Islet precursor cell (in vitro differentiated cells): ENCODE measurements at places on chromosomes 11 and 22.

GRCh38 chr11:74641289-74641688 is 48.9 kb downstream of the POLD3 start:
- DNase-seq, result peak; percentile 72

DNA sequence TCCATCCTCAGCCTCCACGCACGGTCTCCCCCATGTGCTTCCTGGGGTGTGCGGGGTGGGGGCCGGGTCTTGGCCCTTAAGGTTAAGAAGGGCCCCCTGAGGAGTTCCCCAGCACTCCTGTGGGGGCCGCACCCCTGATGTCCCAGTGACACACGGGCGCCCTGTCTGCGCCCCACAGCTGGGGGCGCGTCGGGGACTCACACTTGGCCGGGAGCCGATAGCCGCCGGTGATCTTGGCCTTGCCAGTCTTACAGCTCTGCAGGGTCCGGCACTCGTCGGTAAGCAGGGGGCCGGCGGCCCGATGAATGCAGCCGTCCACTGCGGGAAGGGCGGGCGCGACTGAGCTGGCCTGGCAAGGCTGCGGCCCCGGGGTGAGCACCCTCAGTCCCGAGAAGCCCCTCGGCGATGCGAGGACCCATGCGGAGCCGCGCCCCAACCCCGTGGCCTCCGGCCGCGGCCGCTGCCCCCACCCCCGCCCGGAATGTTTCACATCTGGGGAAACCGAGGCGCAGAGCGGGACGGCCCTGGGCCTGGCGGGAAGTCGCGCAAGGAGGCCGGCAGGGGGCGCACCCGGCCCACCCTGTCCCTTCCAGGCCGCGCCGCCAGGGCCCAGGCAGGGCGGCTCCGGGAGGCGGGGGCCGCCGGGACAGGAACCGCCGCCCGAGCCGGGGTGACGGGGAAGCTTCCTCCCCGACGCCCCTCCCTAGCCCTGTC is 13.9 kb downstream of the OTUB1 start:
- DNase-seq, result peak; percentile 85

GRCh38 chr11:93659196-93659595 is 2.3 kb upstream of the CEP295 start:
- no peak for DNase-seq

GRCh38 chr11:128324531-128325141 is 262.7 kb downstream of the ETS1 start:
- peak; percentile 54 for DNase-seq

DNA sequence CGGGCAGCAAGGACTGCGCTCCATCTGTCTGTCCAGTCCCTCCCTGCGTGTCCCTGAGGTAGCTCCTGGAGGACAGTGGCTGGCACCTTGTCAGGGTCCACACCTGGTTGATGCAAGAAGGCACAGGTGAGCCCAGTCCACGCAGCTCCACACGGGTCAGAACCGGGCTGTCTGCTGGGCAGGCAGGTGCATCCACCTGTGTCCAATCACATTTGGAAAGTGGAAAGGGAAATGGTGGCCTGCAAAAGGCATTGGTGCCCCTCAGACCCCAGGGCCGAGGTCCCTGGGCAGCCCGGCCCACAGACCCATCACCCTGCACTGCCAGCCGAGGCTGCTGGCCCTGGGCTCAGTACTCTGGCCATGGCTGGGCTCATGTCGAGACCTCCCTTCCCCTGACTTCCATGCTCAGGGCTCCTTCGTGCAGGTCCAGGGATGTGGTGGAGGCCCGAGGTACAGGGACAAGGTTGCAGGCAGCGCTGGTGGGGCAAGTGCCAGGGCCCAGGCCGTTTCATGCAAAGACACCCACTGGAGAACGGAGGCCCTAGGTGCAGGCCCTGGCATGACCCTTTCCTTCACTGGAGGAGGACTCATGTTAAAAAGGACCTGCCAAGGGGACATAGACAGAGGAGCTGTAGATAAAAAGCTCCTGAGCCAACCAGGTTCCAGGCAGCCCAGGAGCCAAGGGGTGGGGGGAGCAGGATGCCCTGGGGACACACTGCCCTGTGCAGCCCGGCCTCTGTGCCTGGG is 38.9 kb upstream of the TH start:
- DNase-seq, result peak; percentile 40
